Activated CD8-positive, alpha-beta memory T cell treated with anti-CD3 and anti-CD28 coated beads for 48 hours (primary cell): ENCODE measurements at places on chromosomes 11 and 22.

DNA sequence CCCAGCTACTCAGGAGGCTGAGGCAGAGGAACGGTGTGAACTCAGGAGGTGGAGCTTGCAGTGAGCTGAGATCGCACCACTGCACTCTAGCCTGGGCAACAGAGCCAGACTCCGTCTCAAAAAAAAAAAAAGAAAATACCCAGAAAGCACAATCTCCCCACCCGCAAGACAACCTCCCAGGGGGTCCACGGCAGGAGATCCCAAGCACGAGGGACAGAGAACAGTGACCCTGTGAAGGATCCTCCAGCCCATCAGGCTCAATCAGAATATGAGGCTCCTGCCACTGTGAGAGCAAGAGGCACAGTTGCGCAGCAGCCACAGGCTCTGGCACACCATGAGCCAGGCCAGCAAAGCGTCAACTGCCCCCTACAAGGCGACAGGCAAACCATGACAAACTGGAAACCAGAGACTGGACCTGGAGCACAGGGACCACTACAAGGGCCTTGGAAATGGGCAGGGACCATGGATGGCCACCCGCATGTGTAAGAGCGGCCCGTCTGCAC, 164.8 kb upstream of the GRK3 start:
- no peak for DNase-seq

DNA sequence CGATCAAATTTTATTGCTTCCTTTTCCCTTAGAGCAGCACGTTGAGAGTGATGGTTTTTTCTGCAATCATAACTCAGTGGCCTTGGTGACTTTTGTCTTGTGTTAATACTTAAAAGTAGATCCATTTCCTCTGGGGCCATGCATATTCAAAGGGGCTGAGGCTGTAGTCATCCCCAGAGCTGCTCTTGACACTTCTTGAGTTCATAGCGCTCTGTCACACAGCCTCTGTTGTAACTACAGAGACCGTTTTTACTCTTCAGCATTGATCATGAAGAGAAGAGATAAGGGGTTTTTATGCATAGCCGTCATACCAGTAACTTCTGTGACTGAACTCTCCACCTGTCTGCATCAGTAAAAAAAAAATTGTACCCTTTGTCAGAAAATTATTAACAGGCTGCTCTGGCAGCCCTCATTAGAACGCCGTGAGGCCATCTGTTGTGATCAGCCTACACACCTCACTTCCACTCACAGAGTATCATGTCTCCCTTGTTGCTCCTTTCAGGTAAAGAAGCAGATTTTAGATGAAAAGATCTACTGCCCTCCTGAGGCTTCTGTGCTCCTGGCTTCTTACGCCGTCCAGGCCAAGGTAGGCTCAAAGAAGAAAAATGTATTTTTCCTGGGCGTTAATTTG, 38.4 kb downstream of the NF2 start:
- no peak for DNase-seq

GRCh38 chr11:131204765-131205380, 165.5 kb upstream of the NTM start:
- no peak for DNase-seq

GRCh38 chr11:25733777-25734176, 598.2 kb upstream of the ANO3 start:
- DNase-seq, result no peak

DNA sequence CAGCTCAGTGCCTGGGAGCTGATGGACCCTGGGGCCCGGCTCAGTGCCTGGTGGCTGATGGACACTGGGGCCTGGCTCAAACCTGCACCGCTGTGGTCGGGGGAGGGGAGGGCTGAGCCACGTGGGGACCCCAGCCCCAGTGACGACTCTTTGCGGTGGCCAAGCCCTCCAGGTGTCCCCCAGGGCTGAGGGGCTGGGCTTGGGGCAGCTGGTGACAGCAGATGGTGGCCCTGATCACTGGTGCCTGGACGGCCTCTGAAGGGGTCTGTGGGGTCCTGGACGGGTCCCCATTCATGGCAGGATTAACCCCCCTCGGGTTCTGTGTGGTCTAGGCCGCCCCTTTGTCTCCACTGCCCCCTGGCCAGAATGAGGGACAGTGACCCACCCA, 3.4 kb upstream of the MUC5B start:
- DNase-seq, result no peak

GRCh38 chr11:117621226-117621625, 175.8 kb downstream of the DSCAML1 start:
- DNase-seq, result no peak

- no peak for DNase-seq
Measured at GRCh38 chr22:32926600-32926999, 125.1 kb downstream of the TIMP3 start.

DNA sequence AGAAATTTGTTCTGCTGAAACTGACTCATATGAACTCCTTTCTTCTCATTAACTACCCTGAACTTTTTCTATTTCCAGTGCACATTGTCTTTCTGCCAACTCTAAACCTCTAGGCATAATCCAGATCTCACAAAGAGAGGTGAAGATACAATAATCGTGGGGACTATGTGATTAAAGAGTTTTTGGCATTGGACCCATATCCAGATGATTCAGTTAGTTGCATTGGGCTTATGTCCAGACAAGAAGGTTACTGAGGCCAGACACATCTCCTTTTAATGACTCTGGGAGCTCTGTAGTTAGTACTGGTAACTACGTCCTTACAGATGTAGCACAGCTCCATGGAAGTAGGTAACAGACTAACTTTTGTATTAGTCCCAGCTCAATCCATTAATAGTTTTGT, 273.0 kb downstream of the CASP12 start:
- no peak for DNase-seq

- no peak for DNase-seq
Measured at GRCh38 chr11:123568367-123568870, 86.0 kb downstream of the SCN3B start.

- no peak for DNase-seq
Measured at GRCh38 chr11:72947229-72947628, 133.0 kb downstream of the ATG16L2 start.

DNA sequence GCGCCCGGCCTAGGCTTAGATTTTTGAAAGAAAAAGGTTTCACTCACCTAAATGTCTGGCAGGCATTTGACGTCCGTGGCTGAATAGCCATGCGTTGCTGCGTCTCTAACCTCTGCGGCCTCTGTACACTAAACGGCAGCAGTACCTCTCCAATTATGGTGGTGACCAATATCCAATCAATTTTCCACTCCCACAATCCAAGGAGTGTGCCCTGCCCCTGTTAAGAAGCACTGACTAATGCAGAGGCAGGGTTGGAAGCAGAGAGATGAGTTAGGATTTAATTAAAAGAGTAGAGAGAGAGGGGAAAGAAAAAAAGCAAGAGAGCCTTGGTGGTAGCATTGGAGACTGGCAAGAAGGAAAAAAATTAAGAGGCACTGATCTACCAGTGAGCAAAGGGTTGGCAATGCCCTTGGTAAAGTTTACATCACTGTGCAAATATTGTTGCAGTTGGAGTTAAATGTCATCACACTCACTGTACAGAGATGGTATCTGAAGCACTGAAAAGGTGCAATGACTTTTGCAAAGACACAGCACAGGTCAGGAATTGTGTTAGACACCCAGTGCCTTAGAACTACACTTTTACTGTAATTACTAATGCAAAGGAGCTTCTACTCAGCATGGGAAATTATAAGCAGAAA, 526.7 kb downstream of the NTM start:
- no peak for DNase-seq

GRCh38 chr11:6417907-6418556, 862 bp downstream of the APBB1 start:
- no peak for DNase-seq

DNA sequence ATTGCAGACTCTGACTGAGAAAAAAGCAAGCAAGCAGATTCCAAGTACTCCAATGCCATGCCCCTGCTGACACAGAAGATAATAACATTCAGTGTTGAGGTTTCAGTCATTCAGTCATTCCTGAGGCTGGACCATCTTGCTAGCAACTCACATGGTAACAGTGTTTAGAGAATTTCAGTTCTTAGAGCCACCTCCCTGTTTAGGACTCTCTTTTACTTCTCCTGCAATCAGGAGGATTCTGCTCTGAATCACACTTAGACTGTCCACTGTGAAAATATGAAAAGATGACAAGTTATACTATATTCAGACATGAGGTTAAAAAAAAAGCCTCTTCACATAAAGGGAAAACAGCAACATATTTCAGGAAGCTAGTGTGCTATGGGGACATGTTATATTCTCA, 183.9 kb upstream of the CTSC start:
- DNase-seq, result no peak

- no peak for DNase-seq
Measured at GRCh38 chr11:61507962-61508861, at the start of gene LRRC10B. Gene LRRC10B (plus strand): TSS chr11:61508749. CDS start chr11:61508999, 250 bp downstream.

DNA sequence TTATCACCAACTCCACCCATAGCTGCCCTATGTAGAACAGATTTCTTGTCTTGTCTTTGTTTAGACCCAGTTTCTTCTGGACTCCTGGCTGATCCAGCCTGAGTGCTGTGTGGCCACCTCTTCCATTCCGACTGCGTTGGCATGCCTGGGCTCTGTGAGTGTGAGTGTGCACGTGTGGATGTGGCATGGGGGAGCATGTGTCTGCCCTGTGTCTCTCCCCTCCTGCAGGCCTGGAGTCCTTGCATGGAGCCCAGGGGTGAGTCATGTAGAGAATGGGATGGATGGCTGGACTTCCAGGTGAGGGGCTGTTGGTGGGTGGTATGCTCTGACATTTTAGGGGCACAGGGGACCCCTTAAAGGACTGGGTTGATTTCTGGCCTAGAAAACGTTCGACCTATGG, 194.7 kb downstream of the GRIK4 start:
- DNase-seq, result no peak

- no peak for DNase-seq
Measured at GRCh38 chr11:112440518-112440917, 179.9 kb upstream of the PLET1 start.

- no peak for DNase-seq
Measured at GRCh38 chr22:27028093-27028492, 370.7 kb downstream of the MIAT start.
